CD8-positive, alpha-beta T cell (primary cell): ENCODE measurements at places on chromosomes 6 and 20. TPM values are rescaled to one million over a fixed set of nuclear protein-coding genes. Genes with fewer than 3 reads are reported as not detected.

GZF1 gene
- 49.5 TPM for total RNA-seq

DNA sequence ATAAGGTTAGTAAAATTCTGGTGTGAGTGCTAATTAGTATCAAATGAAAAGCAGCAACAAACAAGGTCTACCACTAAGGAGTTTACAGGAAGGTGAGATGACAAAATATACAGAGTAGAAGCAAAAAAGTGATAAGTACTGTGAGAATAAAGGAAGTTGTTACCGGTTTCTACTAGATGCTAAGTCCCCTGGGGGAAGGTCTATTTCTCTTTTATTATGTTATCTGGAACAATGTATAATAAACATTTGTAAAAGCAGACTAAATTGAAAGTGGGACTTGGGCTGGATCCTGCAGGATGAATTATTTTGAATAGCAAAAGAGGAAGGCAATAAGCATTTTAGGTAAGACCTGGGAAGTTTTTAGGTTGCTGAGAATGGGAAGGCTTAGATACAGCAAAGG lies 158.7 kb upstream of the SLC22A16 start:
- DNase-seq, result no peak

- no peak for DNase-seq
Observed at GRCh38 chr6:38271081-38271480, 368.6 kb downstream of the BTBD9 start.

- DNase-seq, result no peak
Observed at GRCh38 chr6:131022691-131023090, 40.4 kb downstream of the EPB41L2 start.

DNA sequence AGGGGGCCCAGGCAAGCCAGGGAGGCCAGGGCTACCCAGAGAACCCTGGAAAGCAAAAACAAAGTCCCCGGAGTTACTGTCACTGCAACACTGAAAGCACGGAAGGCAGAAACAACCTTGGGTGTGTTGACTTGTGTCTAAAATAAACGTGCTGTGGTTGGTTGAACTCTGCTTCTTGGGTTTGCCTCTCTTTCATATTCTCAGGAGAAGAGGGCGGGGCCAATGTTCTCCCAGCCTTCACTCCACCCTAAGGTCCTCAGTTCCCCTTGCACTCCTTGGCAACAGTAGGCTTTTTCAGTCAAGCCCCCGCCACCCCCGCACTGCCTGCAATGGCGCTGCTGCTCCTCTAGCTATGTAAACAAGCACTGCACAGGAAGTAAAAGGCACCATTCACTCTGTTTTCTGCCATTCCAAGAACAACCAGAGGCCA lies 60.9 kb downstream of the COL9A1 start:
- no peak for DNase-seq

DNA sequence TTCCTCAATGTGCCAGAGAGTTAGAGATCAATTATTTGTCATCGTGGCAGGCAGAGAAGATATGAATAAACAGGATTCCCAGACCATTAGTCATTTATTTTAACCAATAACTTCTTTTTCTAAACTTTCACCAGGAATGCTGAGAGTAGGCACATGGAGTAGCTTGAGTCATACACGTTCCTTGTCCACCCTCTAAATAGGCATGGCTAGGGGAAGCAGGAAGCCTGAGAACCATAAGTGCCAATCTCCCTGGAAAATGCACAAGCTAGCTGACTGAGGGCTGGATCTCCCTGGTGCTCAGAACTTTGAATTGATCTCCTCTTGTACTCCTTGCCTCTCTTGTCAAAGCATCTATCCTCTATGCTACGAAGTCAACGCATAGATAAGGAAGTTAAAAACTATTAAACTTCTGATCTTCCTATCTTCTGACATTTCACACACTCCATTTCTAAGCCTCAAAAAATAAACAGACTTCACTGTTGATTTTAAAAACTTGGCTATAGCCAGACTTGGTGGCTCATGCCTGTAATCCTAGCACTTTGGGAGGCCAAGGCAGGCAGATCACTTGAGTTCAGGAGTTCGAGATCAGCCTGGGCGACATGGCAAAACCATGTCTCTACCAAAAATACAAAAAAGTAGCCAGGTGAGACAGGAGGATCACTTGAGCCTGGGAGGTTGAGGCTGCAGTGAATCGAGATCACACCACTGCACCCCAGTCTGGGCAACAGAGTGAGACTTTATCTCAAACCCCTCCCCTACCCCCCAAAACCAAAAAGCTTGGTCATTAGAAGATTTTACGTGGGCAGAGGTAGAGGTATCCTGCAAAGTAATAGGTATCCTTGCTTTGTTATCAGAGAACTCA lies 11.8 kb downstream of the ADTRP start:
- DNase-seq, result no peak

DNA sequence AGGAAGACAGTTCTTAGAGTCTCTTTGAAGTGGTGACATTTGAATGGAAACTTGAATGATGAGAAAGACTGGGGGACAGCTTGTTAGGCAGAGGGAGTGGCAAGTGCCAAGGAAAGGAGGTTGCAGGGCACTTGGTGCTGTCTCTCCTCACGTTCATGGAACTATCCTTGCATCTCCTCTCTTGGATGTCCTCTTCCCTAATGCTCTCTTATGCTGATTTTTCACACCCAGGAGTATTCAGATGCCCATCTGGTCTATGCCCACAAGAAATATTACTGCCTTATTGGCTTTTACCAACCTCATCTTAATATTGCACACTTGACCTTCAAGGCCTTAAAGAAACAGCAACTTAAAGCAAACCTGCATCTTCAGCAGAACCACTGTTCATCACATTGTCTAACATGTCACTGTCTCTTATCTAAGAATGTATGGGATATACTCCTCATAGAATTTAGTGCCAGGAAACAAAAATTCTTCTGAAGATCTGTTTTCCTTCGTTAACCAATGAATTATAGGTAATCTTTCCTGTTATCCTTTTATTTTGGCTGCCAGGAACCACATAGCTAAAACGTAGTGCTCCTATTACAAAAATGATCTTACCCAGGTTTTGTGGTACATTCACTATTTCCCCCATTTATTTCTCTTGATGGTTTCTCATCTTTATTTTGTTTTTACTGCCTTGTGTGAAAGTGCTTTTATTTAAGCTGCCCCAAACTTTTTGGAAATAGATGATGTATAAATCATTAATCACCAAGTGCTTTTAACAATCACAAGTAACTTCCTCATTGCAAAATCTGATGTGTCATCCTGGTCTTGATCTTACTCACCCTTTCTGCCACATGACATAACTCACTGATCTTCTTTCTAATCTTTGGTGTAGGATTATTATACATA lies 12.8 kb downstream of the RGS17 start:
- DNase-seq, result no peak

- no peak for DNase-seq
Observed at GRCh38 chr6:159065759-159066329, 21.1 kb upstream of the TAGAP start.

CABLES2 gene
- total RNA-seq, result 4.5 TPM

GRCh38 chr6:46734867-46735719 lies at the start of gene PLA2G7:
PLA2G7 (minus strand) TSS chr6:46735375; CDS start chr6:46722891, 12,484 bp downstream.
- no peak for DNase-seq

DNA sequence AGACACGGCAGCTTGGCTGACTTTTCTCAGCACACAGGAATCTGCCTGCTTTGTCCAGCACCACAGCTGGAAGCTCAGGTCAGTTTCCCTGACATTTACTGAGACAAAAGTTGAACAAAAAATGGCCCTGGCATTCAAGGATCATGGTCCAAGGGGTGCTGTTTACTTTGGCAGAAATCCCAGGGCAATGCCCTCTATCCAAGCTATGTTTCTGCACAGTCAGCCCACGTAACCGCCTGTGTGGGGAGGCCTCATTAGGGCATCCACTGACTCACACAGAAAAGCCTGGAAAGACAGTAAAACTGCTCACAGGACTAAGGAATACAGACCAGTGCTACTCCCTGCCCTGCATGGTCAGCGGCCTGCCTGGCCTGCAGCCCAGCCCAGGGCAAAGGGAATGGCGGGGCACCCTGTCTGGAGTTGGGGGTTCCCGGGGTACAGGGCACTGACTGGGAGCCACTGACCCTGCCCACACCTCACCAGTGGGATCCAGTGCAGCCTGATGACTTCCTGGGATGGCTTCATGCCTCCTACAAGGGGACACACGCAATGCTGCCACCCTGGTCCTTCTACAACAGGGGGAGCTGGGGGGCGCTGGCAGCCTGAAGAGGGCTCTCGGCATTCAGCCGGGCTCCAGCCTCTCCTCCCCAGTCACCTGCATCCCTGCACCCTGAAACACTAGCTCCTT lies 77.1 kb downstream of the NINL start:
- no peak for DNase-seq

- no peak for DNase-seq
Observed at GRCh38 chr6:161181121-161181520, 92.7 kb downstream of the AGPAT4 start.

DNA sequence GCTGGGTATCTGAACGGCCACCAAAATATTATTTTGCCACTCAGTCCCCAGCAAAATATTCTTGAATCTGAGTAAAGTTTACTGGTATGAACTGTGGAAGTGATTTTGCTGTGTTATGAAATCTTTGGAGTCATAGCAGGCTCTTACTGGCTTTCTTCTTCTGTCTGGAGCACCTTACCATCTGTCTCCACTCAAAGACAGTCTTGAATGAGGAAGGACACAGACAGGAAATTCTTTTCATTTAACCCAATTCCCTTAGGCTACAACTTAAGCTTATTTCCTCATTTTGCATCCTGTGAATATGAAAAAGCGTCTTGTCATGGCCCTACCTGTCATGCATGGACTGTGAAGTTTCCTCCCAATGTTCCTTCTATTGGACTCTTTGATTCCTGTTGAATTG lies 24.7 kb downstream of the FNDC1 start:
- no peak for DNase-seq

DNA sequence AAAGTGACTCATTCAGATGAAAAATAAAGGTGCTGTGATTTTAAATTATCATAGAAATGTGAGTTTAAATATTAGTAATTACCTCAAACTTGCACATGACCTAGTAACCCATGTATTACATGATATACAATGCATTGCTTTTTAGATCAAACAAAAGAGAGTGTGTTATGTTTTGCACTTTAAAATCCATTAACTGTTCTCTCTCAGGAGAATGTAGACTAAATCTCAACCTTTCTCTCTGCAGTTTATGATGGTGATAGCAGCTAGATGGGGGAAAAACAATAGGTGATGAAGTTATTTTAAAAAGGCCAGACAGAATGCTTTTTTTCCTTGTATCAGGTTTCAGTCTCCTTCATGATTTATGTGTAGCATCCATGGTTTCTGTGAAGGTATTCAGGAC lies 404.4 kb upstream of the RNF217 start:
- no peak for DNase-seq

- DNase-seq, result no peak
Observed at GRCh38 chr6:18503206-18503592, 116.0 kb downstream of the RNF144B start.

GRCh38 chr6:19879663-19880062 lies 42.5 kb downstream of the ID4 start:
- DNase-seq, result no peak

- DNase-seq, result no peak
Observed at GRCh38 chr20:33348136-33348937, 53.0 kb downstream of the CDK5RAP1 start.

DNA sequence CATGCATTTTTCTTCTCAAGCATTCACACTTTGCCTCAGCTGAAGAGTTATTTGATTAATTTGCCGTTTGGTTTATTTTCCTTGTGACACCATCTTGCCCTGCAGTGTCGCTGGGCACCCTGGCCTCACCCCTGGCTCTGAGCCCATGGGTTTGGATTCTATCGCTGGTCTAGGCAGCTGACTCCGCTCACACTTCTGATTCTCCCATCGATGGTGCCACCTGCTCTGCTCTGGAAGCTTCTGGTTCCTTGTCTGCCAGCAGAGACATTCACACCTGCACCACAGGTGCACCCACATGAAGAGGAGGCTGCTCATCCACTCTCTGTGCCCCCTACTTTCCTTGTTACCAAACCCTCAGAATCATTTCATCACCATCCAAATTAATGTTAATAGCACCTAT lies 291.6 kb upstream of the CDH4 start:
- DNase-seq, result no peak

DNA sequence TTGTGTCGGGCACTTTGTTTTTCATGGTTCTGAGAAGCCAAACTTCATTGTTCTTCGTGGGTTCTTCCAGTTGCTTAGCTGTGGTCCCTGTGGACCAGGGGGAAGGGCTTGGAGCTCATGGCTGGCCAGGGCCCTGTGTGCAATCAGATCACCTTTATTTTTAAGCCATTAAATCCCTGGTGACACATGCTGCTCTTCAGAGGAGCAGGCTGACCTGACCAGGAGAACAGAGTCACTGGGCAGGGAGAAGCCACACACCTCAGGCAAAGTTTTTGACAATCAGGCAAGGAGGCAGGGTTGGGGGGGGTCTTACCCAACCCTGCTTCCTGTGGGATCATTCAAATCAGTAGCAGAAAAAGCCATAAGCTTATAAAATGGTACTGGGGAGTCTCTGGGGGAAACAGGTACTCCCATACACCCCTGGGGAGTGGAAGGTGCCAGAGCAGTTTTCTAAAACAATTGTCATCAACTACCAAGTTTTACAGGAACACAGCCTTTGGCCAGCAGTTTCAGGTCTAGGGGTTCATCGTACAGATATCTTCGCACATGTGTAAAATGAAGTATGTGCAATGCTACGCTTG lies 37.0 kb upstream of the PREX1 start:
- no peak for DNase-seq

FNDC1 gene
- not detected for total RNA-seq

- DNase-seq, result no peak
Observed at GRCh38 chr6:114157848-114158247, 185.0 kb downstream of the HS3ST5 start.

DNA sequence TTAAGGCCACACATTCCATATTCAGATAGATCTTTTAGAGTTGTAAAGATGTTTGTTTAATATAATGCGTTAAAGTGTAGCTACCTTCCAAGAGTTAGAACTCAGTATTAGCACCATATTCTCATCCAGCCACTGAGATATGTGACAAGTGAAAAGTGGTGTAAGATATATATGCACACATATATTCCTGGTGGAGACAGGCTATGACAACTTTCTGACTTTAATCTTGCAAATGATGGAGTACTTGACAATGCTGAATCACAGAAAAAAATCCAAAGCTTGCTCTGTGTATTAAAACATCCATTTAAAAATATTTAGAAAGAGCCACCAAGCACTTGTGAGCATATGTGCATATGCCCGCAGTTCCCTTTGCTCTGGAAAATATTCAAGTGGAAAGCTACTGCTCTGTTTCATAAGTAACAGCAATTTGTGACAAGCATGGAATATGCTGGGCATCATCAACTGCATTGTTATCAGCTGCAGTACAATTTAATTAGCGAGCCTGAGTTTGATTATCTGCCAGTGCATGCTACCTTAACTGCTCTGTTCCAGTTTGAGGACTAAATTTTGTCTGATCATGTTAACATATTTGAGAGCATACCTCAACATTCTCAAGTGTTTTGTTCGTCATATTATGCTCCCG lies 64.8 kb downstream of the VIP start:
- DNase-seq, result no peak

- no peak for DNase-seq
Observed at GRCh38 chr6:34025112-34025807, 120.6 kb downstream of the GRM4 start.

DNA sequence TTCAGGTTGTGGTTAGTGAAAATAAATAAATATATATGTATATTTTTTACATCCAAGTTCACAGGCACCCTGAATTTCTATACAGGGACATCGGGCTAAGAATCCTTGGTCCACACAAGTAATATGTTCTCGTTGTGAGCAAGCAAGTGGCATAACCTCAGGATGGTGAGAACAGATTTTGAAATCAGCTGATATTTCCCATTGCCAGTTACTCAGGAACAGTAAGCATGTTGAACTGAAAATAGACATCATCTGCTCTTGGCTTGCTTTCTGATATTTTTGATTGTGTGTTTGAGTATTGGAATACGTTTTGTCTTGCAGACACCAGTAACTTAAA lies 87.7 kb downstream of the TRMT6 start:
- no peak for DNase-seq
